Activated T-cell treated with anti-CD3 and anti-CD28 coated beads, Interleukin-2, amount 50 U/mL, for 1 hour (primary cell): ENCODE measurements at places on chromosomes 5 and 9.
A peak's percentile ranks its signal among the peaks of the same experiment; 100 is the strongest.

DNA sequence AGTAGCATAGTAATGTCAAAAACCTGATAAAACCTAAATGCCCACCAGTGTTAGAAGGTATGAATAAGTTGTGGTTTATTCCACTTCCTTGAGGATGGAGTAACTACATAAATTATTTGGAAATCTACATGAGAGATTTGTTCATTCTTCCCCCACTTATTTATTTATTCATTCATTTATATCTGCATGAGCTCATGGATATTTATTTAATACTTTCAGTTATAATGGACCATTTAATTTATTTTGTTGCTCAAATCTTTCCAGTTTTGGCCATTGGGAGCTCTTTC is 223.8 kb upstream of the S1PR3 start:
- DNase-seq: no peak

DNA sequence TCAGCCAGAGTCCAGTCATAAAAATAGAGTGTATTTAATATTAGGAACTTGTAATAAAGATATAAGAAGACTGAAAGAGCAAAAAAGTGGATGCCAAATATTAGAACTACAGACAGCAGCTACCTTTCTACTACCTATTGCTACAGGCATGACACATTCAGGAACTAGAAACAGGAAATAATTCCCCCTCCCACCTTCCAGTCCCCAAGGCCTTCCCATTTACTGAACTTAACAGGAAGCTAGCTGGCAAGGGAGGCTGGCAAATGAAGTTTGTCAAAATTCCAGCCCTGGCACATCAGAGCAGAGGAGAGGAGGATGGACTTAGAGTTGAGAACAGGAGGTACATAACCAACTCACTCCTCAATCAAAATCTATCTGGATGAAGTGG is 50.2 kb upstream of the RIC1 start:
- no peak for DNase-seq

DNA sequence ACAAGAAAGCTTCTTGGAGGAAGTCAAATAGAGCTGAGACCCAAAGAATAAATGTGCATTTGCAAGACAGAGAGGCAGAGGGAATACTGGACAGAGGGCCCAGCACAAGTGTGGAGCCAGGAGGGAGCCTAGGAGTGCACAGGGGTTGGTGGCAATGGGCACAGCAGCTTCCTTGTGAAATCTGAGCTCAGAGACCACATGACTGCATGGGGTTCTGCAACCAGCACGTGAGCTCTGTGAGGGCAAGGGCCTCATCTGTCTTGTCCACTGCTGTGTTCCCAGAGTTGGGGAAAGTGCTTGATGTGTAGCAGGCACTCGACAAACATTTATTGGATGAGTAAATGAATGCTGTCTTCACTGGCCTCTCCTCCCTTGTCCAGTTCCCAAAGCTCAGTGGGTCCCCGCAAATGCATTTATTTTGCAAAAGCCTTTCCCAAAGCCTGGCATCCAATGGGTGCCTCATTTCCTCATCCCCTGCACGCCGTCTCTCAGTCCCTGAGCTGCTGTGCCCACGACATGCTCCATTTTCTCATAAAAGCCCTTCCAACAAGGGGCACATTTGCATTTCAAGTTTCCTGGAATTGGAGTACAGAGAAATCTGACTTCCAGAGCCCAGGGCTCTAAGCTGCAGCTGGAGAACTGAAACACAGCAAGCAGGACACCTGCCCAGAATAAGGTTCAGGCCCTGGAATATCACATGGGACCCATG is 58.5 kb downstream of the KCNIP1 start:
- DNase-seq: no peak

DNA sequence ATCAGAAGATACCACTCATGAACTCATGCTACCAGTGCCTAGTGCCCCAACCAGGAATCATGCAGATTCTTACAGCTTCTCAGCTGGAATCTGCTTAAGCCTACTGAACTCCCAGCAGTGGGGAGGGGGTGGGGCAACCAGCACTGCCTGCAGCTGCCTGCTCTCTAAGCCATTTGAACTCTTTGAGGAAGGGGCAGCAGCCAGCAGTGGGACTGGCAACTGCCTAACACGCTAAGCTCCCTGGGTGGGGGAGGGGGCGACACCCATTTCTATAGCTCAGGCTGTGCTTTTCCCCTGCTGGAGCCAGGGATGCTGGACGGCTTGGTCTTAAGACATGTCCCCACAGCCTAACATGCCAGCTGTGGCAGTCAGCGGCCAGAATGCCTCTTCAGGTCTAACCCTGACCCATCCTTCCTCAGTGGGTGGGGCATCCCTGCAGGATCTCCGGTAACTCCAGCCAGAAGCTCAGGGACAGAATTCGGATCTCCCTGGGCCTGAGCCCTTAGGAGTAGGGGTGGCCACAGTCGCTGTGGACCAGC is 889.7 kb downstream of the CDH9 start:
- DNase-seq: no peak

GRCh38 chr9:115374724-115375268 is 256.8 kb upstream of the TNC start:
- no peak for DNase-seq

- DNase-seq: no peak
These were observed 9.8 kb downstream of the RNF183 start for GRCh38 chr9:113293285-113293878.

DNA sequence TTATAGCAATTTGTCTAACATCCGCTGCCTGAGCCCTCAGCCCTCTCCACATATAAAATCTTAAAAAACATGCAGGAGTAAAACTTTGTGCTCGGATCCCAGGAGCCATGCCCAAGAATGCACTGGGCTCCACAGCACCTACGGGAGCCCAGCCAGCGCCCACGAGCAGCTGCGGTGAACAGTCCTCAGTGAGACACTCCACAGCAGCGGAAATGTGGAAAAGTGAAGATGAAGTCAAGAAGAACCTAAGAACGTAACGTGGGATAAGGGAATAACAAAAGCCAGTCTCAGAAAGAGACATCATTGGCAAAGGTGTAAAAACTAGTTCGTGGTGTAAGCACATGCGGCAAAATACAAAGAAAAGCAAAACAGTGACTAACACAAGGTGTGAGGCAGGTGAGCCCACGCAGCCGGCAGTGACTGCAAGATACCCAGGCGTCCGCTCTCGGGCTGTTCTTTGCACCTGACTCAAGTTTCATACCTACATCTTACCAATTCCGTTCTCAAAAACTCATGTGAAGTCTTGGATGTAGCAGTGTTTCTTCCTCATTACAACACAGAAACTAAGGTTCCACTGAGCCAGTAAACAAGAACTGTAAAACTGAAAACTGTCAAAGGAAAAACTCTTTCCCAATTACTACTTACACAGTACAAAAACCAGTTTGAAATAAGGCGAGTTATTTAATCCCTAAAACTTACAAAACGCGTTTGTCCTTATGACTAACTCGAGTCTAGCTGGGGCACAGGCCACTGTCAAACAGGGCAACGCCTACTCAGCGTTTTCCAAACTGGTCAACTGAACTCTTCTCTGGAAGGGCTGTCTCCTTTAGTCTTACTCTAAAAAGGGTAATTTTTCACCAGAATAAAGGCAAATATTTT is 1.7 kb downstream of the CAMSAP1 start:
- peak; percentile 47 for DNase-seq

DNA sequence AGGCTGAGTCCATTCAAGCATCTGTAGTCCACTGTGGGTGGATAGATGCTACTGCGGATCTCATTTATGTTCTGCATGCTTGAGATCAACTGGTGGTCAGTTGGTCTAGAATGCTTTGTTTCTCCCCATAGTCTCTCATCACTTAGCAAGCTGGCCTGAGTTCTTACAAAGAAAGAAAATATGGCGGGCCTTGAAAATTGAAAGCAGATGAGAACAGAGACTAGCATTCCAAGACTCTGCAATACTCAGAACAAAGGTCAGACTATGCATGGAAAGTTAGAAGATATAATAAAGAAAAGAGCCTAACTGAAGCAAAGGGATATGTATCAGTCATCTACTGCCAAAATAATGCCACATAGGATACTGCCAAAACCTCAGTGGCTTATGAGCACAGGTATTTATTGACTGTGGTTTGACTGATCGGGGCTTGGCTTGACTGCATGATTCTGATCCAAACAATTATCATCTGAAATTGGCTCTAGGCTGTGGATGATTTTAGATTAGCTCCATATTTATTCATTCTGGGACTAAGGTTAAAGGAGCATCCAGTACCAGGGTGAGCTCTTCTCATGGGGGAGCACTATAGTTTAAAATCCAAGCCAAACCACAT is 258.9 kb downstream of the TAF11L14 start:
- DNase-seq: no peak

GRCh38 chr9:133793471-133793870 is 55.3 kb upstream of the SARDH start:
- DNase-seq: no peak

DNA sequence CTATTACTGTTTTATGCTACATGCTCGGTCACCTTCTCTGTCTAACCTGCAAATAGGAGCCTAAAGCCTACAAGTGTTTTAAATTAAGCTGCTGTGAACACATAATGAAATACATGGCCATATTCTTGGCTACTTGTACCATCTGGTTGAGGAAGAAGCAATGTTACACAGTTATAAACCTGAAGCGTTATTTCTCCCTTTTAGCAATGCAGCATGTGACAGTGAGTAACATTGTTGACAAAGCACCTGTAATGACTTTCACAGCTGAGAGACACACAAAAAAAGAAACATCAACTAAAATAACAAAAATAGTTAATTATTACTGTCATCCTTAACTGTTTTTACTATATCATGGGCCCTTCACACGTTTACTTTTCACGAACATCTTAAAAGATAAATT is 146.9 kb downstream of the RORB start:
- DNase-seq: no peak
